ENCODE measurements at places on chromosomes 6 and 20.
A peak's percentile ranks its signal among the peaks of the same experiment; 100 is the strongest.

- DNase-seq, result no peak
These were observed 19.0 kb downstream of the STX16 start for GRCh38 chr20:58670102-58670501.

DNA sequence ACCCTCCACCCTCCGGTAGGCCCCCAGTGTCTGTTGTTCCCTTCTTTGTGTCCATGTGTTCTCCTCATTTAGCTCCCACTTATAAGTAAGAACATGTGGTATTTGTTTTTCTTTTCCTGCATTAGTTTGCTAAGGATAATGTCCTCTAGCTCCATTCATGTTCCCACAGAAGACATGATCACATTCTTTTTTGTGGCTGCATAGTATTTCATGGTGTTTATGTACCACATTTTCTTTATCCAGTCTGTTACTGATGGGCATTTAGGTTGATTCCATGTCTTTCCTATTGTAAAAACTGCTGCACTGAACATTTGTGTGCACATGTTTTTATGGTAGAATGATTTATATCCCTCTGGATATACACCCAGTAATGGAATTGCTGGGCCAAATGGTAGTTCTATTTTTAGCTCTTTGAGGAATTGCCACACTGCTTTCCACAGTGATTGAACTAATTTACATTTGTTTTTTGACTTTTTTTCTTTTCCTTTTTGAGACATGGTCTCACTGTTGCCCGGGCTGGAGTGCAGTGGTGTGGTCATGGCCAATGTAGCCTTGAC lies 4.5 kb downstream of the KPNA5 start:
- no peak for DNase-seq

DNA sequence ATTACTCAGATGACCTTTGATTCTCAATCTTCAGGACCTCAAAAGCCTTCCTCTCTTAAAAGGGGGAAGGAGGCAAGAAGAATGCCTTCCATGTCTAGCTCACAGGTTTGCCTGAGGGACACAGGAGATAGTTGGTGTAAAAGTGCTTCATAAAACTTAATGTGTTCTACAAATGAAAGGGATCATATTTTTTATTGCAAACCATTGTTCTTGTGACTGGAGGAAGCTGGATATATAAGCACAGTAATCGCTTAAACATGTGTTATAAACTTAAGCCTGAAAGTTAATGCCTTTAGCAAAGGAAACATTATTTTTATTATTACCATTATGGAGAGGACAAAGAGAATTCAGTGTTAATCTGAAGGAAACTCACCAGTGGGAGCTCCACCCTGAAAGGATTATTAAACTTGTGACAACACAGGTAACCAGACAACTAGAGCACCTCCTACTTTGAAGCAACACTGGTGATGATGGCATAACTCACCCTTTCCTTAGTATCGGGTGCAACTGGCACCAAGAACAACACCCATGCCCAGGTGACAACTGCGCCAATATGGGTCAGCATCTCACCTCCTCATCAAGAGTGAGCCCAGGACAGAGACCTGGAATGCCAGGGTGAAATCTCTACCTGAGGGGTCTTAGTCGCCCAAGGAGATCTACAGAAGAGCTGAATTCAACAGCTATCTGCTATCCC lies 288.7 kb upstream of the PRDM1 start:
- no peak for DNase-seq

DNA sequence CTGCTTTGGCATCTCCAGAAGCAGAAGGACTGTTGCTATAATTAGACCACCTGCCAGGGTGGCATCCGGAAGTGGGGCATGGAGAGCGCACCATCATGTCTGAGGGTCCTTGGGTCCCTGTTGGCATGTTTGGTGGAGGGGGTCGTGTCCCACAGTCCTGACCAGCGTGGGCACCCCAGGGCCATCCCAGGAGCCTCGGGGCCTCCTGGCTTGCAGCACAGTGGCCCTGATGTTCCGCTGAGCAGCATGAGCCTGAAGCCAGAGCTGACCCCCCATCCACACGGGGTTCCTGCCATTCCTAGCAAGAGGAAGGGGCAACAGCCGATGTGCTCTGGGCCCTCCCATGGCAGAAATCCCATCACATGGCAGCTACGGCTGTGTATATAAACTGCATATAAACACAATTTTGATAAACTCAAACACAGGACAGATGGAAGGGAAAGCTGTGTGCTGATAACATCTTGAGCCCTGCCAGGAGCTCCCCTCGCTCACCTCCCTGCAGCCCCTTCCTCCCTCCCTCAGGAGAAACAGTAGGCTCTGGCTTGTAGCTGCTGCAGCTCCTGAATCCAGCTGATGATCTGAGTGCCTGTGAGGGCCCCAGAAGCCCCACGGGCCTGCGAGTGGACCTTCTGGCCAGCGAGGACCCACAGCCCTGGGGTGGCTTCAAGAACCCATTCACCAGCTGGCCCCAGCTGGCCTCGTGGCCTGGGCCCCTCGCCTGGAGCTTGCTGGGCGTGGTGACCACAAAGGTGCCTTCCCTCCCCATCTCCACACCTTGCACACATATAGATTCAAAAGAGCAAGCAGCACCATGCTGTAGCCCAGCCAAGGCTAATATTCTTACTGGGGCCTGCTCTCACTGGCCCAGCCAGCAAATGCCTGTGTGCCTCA lies 321.6 kb downstream of the CDH4 start:
- no peak for DNase-seq

- no peak for DNase-seq
These were observed 8.2 kb downstream of the ASXL1 start for GRCh38 chr20:32366380-32366779.

- DNase-seq, result no peak
These were observed 30.4 kb upstream of the PREX1 start for GRCh38 chr20:48858075-48858790.

GRCh38 chr6:80642452-80642851 lies 536.0 kb downstream of the BCKDHB start:
- DNase-seq, result no peak

DNA sequence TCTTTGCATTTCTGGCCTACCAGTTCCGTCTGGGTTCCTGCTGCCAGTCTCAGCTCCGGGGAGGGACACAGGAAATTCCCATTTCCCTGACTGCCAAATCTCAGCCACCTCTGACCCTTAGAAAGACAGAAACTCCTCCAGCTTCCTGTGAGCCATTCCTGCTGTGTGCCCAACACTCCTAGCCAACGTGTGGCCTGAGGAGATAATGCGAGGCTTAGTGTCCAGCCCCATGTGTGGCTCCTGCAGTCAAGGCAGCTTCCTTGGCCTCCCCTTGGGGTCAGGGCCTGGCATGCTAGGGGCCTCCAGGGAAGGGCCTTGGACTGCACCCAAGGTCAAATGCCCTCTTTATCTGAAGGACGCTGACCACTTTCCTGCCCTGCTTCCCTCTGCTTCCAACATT lies 45.1 kb downstream of the MAFB start:
- DNase-seq, result no peak

GRCh38 chr6:49606721-49607390 lies 29.8 kb downstream of the RHAG start:
- peak; percentile 88 for DNase-seq

DNA sequence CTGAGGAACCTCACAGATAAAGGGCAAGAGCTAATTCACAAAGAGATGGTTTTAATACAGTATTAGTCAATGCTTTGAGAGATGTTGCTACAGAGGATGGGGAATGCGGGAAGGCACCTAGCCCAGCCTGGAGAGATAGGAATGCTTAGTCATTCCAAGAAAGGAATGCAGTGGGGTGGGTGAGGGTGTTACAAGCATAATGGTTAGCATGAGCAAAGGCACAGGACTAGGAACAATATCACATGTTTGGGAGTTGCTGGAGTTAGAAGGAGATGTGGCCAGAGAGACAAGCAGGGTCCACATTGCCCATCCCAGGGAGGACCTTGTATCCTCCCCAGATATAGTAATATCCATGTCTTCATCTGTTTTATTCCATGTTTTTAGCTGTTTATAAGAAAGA lies 107.0 kb upstream of the OGFRL1 start:
- DNase-seq, result no peak

DNA sequence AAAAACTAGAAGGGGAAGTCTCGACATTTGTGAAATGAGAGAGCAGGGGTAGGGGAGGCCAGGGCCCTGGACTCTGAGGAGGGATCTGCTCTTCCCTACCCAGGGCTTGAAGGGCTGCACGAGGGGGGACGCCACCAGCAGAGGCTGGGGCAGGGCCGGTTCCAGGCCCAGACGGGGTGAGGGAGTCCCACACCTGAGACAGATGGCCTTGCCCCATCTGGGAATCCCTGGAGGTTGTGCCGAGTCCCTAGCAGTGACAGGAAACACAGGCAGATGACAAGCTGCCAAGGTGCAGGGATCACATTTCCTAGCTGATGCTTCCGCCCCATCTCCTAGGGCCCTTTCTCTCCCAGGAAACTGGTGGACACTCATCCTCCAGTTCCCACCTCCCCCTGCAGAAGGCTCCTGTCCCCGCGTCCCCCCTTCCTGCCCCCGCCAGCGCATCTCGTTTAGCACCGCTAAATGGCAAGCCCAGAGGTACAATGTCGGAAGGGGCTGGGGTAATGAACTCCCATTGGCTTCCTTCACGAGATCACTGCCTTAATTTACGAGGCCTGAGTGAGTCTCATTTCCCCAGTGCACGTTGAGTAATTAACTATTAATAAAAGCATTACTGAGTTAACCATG lies 35.2 kb upstream of the CDH22 start:
- DNase-seq, result no peak

GRCh38 chr6:14119784-14120183 lies 2.2 kb downstream of the CD83 start:
- no peak for DNase-seq
